HT-29 (cell line): ENCODE measurements at places on chromosomes 1 and 21.

- DNase-seq = no peak
Measured at GRCh38 chr1:84436876-84437655, 38.8 kb downstream of the DNASE2B start.

- DNase-seq = no peak
Measured at GRCh38 chr1:71473331-71473730, 392.5 kb upstream of the ZRANB2 start.

GRCh38 chr1:48026701-48027532 is 29.7 kb upstream of the TRABD2B start:
- DNase-seq = no peak

- peak; percentile 96 for DNase-seq
Measured at GRCh38 chr1:203267347-203267846, 37.9 kb upstream of the BTG2 start.
